CD4-positive, alpha-beta T cell treated with Interleukin-17A for 1 hour (primary cell): ENCODE measurements at places on chromosomes 5 and 9.

DNA sequence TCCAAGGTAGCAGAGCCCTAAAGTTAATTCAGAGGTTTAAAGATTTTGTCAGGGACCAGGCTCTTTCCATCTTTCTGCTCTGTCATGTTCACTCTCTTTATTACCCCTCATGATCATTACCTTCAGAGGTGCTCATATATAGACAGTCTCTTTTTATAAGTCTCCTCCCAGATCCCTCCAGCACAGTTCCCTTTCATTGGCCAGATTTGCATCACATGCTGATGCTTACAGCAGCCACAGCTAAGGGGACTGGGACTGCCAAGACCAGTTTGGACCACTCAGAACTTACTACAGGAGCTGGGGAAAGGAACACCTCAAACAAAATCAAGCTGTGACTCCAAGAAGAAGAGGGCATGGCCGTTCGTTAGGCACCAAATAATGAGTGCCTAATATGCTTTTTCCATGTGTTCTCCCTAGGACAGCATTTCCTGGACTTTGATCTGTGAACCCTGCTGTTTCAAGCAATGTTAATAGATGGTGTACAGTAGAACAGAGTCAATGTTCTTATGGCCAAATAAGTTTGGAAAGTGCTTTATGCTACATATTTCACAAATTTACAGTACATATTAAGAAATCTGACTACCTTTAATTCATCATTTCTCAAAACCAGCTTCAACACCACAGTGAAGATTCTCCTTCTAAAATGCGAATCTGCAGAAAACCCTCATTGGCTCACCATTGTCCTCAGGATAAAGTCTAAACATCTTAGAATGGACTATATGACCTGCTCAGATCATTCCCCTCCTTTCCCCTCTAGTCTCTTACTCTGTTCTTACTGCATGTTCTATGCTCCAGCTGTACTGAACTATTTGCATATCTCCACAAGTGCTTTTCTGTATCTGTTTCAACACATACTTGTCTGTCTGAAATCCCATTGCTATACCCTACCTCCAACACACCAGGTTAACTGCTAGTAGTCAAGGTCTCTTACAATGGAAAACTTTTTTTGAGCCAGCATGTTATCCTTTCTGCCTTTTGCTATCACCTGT, 3.4 kb downstream of the C5orf58 start:
- DNase-seq: no peak

- DNase-seq: no peak
Measured at GRCh38 chr5:178589180-178590140, 733 bp downstream of the COL23A1 start.

- no peak for DNase-seq
Measured at GRCh38 chr9:122228568-122229484, at the start of gene LHX6. TSS of gene LHX6 (minus strand) at chr9:122228957. CDS start at chr9:122228740, 217 bp downstream.

DNA sequence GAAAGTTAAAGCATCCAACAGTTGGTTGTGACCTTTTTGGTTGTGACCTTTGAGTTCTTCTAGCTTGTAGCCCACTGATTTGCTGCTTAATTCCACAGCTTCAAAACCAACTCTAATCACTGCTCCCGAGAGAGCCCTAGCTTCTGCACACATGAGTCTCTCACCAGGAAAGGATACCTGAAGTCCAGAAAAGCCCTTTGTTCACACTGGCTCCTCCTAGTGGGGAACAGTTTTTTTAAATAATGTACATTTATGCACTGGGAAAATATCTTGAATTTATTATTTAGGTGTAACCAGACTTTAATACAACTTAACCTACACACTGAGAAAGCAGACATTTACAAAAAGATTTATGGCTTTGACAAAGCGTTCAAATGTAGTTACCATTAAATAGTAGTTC, 120.2 kb upstream of the CCDC152 start:
- no peak for DNase-seq

DNA sequence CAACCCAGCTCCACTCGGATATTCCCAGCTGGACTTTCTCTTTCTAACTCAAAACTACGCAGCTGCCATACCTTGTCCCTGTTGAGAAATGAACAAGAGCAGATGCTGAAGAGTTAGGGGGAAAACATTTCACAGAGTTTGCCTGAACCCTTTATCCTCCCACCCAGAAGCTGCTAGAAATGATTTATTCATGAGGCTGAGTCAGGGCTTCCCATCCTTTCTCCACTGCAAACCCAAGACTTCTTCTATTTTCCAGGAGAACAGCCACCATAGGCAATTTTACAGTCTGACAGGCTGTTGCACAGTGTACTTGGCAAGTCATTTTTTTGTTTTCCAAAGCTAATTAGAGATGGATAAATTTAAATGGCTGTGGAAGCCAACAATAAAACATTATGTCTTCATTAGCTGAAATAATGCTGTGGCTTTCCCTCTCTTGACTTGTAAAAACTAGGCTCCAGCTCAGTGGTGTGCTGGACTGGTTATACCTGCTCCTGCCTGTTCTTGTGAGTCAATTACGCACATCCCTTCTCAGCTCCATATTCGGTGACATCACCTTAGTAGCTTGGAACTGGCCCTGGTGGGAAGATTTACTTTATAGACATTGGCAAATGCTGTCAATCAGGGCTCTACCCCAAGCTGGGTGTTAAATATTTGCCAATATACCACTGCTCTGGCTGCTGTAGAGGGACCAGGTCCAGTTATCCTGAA, 71.9 kb downstream of the KIF4B start:
- DNase-seq: no peak

DNA sequence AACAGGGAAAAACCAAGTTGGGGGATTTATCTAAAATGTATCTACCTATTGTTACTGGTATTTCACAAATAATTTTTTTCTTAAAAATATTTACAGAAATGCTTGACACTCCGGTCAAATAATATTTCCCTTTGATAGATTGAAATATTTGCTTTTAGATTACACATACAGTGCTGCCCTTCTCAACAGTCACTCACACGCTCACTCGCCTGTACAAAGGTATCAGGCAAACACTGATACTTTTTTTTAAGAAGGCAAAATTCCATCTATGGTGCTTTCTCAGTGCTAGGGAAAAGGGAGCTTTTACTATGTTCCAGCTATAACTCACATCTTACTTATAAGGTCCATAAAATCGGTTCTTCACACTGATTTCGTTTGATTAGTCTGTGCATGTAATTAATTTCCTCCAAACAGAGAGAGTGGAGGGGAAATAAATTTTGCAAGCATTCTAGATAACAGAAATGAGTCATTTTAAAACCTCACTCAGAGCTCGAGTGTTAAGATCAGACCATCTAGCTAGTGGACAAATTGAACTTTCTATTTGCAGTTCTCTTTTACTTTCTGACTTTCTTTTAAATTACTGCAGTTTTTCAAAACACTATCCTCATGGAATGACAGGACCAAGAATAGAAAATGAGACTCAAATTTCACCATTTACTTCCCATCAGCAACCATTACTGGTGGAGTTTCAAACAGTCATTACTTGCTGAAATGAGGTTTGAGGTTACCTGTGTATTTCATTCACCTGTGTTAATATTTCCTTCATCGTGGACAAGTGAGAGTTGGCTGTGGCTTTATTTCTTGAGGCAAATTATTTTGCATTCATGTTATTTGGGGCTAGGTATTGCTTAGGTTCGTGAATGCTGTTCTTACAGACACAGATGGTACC, 273.2 kb downstream of the RAB3C start:
- no peak for DNase-seq
